Stimulated activated CD4-positive, alpha-beta T cell treated with anti-CD3 and anti-CD28 coated beads, Interleukin-1b, Interleukin-23, amount 100 ng/mL, for 1 hour (primary cell): ENCODE measurements at places on chromosomes 6 and 20.
A peak's percentile ranks its signal among the peaks of the same experiment; 100 is the strongest.

DNA sequence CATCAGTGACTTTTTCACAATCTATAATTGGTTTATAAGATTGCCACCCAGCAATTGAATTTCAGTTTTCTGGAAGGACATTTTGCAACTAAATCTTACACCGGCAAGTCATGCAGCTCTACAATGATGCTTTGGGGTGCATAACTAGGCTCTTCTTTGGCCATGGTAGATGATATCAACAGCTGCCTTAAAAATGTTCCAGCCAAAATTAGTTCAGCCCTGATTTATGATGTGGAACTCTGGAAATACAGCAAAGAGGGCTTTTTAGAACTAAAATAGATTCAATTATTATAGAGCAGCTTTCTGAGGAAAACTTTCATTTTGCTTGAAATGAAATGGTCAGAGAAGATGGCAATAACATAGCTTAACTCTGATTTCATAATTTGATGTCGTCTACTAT, 18.4 kb upstream of the MCM9 start:
- no peak for DNase-seq

DNA sequence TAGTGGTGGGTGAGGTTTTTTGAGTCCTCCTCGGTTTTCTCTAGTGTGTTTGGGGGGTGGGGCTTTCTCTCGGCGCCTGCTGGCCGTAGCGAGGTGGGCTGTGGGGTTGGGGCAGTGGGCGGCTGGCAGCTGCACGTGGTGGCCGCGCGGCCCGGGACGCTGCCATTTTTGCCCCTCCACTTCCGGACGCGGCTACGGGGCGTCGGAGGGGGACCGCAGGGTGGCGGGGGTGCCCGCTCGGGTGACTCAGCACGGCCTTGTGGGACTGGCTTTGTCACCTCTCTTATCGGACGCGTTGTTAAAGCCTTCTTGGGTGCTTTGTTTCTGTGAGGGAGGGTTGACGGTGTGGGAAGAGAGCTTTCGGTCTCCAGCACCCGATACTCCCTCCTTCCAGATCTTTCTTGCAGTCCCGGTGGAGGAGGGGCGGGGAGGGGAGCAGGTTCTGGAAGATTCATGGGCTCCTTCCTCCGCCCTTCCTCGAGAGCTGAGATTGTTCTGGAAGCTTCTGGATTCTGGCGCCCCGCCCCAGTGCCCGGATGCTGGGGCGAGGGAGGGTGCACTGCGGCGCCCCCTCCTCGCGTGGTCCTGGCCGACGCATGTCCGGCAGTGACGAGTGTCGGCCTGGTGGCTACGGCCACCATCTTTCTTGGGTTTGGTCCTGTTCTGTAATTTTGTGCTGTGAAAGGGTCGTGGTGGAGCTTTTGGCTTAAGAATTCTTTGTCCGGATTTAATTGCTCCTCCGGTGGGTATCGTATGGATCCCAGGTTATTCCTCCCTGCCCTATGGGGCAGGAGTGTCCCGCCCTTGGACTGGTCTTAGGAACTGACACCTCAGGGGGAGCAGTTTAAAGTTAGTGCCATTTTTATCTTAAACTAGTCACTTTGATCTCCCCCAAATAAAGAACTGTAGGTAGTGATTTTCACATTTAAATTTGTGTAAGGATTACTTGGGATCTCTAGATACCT, 719 bp downstream of the HSP90AB1 start:
- DNase-seq: peak; percentile 80

DNA sequence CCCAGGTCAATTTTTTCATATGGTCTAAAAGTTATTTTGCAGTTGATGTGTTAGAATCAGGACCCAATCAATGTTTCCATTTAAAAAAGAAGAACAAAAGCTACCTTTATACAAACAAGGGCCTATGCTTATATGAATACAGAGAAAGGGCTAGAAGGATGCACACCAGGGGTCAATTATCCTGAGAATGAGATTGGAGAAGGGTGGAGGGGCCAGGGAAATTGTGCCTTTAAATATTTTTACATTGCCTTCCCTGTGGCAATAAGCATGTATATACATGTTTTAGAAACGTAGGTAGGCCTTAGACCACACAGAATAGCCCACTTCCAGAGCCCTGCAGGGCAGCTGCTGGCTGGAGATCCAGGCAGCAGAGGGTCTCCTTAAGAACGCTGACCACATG, 12.7 kb downstream of the EXOC2 start:
- no peak for DNase-seq

- no peak for DNase-seq
Measured at GRCh38 chr6:129651291-129651691, 58.7 kb downstream of the ARHGAP18 start.

DNA sequence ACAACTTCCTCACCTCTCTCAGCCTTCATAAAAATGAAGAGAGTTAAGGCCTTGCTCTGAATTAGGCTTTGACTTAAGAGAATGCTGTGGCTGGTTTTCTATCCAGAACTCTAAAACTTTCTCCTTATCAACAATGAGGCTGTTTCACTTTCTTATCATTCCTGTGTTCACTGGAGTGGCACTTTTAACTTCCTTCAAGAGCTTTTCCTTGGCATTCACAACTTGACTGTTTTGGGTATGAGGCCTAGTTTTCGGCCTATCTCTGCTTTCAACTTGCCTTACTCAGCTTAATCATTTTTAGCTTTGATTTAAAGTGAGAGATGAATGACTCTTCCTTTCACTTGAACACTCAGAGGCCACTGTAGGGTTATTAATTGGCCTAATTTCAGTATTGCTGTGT, 4.3 kb upstream of the LOC128125822 start:
- no peak for DNase-seq

DNA sequence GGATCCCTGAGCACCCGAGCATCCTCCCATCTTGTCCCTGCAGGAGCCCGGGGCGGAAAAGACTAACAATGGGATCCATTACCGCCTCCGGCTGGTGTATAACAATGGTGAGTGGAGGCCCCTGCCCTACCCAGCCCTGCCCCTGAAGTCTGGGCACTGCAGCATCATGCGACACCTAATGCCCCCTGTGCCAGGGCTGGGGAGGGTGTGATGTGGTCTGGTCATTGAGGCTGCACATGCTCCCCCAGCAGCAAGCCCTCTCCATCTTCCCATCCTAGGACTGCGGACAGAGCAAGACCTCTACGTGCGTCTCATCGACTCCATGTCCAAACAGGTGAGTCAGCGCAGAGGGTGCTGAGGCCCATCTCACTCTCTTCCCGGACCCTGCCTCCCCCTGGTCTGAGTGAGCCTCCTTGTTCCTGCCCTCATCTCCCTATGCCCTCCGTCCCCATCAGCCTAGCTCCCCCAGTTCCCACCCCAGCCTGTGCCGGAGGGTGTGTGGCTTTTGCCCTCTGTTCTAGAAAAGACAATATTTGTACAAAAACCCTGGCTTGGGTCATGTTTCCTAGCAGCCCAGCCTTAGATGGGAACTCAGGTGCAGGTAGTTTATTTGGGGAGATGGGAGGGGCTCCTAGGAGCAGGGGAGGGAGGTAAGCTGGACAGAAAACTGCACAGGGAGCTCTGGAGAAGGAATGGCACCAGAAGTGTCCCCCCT, 13.5 kb downstream of the EBF4 start:
- no peak for DNase-seq

DNA sequence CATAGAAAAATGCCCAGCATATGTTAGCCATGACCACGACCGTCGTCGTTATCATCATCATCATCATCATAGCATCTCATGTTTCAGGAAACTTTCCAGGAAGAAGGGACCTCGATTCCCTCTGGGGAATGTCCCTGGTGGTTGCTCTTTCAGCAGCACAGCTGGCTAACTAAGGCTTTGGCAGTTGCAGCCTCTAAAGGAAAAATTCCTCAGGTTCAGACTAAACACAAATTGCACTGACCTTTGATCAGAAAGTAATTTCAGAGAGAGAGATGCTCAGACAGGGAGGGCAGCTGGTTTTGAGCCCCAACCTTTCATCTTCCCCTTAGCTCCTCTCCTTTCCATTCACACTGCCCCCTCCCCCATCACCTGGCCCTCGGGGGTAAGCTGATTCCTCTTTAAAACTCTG, 5.6 kb upstream of the CFB start:
- no peak for DNase-seq

- no peak for DNase-seq
Measured at GRCh38 chr20:39089029-39089428, 126.9 kb downstream of the DHX35 start.

DNA sequence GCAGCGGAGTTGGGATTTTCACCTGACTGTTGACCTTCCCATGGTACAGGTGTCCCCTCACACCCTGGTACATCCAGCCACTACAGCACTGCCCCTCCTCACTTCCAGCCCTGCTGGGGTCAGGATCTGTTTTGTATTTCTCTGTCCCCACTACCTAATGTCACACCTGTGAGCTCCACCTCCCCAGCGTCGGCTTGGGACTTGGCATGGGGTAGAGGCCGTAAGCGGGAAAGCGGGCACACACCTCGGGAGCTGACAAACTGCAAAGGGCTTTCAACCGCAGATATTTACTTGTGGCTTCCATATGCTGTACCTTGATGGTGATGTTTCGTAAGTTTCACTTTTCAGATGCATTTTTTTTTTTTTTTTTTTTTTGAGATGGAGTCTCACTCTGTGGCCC, 5.4 kb upstream of the CCN5 start:
- no peak for DNase-seq

DNA sequence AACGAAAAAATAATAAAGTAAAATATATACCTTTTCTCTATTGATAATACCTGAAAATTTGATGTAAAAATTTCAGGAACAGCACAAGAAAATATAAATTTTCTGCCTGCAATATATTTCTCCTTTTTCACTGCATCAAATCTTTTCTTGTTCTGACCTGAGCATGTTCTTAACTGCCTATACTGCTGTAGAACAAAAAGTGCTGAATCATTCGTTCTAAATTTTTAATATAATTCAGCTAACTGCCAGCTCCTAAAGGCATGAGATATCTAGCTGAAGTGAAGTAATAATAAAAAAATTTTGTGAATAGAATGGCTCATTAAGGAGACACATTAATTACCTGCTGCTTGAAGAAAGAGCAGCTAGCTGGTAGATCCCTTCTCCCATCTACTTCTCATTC, 188.6 kb upstream of the FKBP1C start:
- no peak for DNase-seq

GRCh38 chr6:161211380-161212035, 62.4 kb downstream of the AGPAT4 start:
- no peak for DNase-seq

- no peak for DNase-seq
Measured at GRCh38 chr6:152701863-152702401, 4.2 kb downstream of the MYCT1 start.

- DNase-seq: no peak
Measured at GRCh38 chr6:89242574-89243330, 25.6 kb upstream of the GABRR1 start.

- no peak for DNase-seq
Measured at GRCh38 chr6:16198061-16198705, 40.2 kb upstream of the GMPR start.

GRCh38 chr6:81485395-81485794, 267.1 kb downstream of the TENT5A start:
- DNase-seq: no peak

- DNase-seq: no peak
Measured at GRCh38 chr6:136895901-136896300, 26.2 kb upstream of the SLC35D3 start.

GRCh38 chr20:45297786-45298497, 8.7 kb upstream of the RBPJL start:
- DNase-seq: no peak

DNA sequence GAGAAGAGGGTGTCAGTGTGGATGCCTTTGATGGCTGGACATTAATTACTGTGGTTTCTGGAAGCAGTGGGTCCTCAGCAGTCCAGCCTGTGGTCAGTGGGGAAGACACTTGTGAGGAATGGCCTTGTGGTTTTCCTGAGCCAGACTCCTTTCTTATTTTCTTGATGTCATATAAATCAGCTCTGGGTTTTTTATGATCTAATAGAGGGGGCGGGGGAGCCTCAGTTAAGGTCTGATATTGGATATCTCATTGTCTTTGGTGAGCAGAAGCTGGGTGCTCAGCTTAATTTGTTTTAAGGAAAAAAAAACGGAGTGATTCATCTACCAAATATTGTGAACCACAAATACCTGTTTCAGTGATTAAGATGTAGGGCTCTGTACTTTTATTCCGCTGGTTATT, 62.1 kb downstream of the OTOR start:
- DNase-seq: no peak

- DNase-seq: no peak
Measured at GRCh38 chr6:34947561-34947960, 58.5 kb downstream of the ANKS1A start.

DNA sequence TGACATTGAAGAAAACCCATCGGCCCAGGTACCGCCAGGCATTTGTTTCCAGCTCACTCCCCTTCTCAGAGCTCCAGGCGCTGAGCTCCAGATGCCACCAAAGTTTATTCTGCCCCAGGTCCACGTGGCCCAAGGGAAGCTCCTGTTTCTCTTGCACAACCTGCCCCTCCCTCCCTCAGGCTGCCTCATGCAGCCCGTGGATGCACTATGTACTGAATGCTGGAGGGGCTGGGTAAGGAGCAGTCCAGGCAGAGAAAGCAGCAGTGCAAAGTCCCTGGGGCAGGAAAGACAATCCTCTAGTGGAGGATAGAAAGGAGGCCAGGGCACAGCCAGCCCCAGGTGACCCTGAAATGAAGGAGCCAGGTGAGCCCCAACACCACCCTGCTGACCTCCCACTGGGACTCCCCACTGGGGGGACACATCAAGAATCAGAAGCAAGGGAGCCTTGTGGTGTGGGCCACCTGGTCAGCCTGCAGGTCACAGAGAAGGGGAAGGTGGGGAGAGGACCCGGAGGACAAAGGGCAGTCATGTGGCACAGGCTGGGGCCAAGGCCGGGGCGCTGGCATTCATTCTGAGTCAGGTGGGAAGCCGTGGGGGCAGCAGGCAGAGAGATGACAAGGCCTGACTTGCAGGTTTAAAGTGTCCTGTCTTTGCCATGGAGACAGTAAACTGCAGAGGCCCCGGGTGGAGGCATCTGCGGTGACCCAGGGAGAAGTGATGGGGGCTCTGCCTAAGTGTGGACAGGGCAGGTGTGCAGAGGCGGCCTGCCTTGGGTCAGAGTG, 230.1 kb downstream of the PREX1 start:
- no peak for DNase-seq

- DNase-seq: peak; percentile 9
Measured at GRCh38 chr6:145734486-145735355, 599 bp downstream of the EPM2A start.

GRCh38 chr6:168950858-168951214, 302.8 kb downstream of the THBS2 start:
- DNase-seq: no peak

DNA sequence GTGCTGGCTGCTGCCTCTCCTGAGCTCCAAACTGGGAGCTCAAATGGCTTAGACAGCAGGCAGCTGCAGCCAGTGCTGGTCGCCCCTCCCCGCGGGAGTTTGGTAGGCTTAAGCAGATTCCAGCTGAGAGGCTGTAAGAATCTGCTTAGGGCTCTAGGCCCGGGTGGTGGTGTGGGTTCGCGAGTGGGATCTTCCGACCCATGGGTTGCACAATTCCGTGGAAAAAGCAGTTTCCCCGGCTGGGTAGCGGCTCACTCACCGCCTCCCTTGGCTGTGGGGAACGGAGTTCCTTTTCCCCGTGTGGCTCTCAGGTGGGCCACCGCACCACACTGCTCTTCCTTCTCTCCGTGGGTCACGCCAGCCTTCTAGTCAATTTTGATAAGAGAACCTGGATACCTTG, 232.5 kb downstream of the PKHD1 start:
- no peak for DNase-seq
